ENCODE measurements at places on chromosomes 7 and 10.
A peak's percentile ranks its signal among the peaks of the same experiment; 100 is the strongest.

DNA sequence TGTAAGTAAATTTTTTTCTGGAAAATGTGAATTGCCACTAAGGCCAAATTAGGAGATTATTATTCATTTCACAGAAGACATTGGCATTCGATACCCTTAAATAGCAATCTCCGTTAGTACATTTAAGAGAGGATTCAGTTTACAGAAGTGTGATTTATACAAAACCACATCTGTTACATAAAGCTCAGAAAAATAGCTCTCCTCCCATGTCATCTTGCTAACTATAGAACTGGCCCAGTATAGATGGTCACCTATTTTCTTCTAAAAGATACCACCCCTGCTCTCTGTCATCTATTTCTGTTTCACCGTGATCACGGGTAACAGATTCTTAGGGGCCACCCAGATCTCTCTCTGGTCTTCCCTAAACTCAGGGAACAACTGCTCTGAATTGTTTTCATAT, 119.1 kb downstream of the HIP1 start:
- no peak for DNase-seq

DNA sequence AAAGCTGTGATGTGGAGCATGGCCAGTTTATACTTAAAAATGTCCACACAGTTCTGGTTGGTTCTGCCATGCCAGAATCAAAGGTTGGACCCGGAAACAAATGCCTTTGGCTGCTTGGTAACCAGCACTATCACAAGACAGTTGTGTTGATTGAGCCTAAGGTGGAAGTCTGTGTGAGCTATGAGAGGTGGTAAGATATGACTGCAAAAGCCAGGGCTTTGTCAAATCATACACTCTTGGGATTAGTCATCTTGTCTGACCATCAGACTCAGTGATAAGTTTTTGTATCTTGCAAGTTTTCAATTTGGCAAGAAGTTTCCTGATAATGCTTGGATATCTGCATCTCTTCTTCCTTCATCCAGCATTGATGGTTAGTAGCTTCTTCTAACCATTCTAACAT, 35.5 kb downstream of the GPR141 start:
- DNase-seq: no peak

DNA sequence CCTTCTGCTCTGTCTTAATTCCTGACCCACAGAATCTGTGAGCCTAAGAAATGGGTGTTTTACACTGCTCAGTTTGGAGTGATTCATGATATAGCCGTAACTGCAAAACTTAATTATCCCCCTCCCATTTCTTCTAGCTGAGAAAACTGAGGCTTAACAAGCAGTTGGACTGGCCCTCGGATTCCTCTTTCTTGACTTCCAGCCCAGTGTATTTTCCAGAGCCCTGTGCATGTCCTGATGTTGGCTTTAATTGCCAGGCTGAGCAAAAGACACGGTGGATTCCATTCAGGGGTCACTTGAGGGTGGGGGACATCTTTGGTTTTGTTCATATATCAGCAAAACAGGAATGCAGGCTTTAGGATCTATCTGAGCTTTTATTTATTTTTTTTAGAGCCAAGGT, 489.8 kb downstream of the TYW1 start:
- DNase-seq: no peak

DNA sequence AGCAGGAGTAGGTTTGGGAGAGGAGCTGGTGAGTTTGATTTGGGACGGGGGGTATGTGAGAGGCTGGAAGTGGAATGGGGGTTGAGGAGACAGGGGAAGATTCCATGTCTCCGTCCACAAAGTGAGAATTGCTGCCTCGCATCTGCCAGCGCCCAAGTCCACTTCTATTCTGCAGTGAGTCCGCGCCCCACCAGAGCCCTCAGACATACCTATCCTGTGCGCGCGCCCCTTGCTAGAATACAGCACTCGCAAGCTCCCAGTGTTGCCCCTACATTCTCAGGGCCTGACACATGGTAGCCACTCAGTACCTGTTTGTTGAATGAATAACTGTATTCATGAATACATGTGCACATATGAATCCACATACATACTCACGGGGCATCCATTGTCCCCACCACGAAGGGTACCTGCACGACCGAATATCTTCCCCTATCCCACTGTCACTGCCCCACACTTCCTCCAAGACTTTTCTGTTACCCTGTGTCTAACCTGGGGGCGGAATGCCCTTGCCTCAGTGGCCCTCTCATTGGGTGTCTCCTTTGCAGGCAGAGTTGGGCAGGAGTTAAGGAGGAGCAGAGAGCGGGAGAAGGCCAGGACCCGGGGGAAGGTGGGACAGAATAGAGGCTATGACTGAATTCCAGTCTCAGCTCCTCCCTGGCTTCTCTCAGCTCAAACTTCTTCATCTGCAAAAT, 19.9 kb downstream of the POLL start:
- DNase-seq: no peak

GRCh38 chr7:149570784-149571183, 73.2 kb upstream of the ZNF746 start:
- no peak for DNase-seq

GRCh38 chr7:112868609-112869008, 78.4 kb upstream of the TMEM168 start:
- DNase-seq: no peak

GRCh38 chr10:12547301-12547771, 198.0 kb downstream of the CAMK1D start:
- peak; percentile 47 for DNase-seq

GRCh38 chr7:17274551-17275245, 23.8 kb upstream of the AHR start:
- peak; percentile 1 for DNase-seq

GRCh38 chr7:44403775-44404174, 78.4 kb upstream of the CAMK2B start:
- no peak for DNase-seq

DNA sequence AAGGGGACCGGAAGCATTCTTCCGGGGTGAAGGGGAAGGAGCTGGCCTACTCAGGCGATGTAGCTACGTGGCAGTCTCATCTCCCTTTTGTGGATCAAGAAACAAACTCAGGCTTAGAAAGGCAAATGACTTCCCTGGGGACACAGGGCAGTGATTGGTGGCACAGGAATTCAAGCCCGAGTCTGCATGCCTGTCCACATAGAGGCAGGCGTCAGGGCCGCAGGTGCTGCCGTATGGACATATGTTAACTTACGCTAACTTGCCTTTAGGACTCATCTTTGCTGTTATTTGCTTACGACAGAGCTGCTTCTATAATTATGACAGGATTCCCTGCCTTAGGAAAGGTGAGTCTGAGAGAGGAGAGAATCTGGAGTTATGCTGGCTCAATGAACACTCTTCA, 42.3 kb upstream of the KLF6 start:
- no peak for DNase-seq

- no peak for DNase-seq
Observed at GRCh38 chr7:47776335-47776734, 171.9 kb downstream of the PKD1L1 start.

- no peak for DNase-seq
Observed at GRCh38 chr10:18446205-18446604, 205.2 kb downstream of the NSUN6 start.

GRCh38 chr10:74650613-74651012, 175.8 kb upstream of the KAT6B start:
- no peak for DNase-seq

DNA sequence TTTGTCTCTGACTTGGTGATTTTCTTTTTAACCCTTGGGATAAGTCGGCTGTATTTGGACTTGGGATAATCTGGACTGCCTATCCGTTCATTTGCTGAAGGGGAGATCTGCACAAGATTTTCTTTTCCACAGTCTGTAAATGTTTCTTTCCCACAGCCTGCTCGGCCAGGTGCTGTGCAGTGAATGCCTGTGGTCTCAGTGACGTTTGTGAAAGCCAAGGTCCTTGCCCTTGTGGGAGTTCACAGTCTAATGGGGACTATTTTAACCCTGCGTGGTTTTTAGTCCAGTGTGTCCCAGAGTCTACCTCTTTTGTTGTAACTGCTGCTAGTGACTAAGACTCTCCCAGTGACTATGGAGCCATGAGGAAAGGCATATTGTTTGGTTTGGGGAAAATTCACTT, 8.9 kb downstream of the PNLIP start:
- no peak for DNase-seq

DNA sequence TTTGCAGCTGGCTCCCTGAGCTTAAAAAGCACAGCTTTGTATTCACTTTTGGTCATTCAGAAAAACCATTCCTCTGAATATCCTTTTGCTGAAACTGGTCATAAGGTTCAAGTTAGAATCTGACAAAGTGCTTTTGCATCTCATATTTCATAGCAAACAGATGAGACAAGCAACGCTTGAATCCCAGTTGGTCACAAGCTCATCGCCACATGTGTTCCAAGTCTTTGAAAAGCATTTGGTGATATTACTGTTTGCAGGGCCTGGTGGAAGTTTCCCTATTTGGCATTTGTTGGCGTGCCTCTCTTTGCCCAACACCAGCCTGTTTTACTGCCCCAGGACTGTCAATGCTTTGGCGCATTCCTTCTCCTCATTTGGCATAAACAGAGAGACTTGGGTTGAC, 10.3 kb downstream of the TACC2 start:
- DNase-seq: no peak

GRCh38 chr10:130932326-130933007, 379.1 kb downstream of the TCERG1L start:
- no peak for DNase-seq

DNA sequence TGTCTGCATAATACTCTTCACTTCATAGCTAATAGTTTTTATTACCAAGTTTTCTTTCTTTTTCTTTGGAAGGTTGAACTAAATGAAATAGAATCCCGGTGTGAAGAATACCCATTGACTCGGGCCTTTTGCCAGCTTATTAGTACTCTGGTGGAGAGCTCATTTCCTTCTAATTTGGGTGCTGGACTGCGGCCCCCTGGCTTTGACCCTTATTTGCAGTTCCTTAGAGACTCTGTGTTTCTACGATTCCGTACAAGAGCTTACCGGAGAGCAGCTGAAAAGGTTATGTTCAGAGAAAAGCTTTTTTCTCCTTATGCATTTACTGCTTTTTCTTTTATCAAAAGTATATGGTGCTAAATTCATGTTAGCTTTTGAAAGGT, 40.2 kb downstream of the NUP205 start:
- DNase-seq: no peak

DNA sequence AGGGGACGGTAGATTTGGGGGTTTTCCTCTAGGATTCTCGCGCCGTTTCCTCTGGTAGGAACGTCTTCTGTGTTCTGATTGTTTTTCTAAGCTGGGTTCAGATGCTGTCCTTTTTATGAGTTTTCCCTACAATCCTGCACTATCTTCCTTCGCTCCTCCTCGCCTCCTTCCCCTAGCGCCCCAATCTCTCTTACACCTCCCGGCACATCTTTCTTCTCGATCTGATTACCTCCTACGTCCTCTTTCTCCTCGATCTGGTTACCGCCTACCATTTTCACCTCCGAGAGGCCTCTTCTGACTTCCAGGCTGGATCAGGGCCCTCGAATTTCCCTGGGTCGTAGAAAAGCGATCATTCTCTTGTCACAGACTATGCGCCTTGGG, 413 bp downstream of the BUD31 start:
- DNase-seq: no peak

DNA sequence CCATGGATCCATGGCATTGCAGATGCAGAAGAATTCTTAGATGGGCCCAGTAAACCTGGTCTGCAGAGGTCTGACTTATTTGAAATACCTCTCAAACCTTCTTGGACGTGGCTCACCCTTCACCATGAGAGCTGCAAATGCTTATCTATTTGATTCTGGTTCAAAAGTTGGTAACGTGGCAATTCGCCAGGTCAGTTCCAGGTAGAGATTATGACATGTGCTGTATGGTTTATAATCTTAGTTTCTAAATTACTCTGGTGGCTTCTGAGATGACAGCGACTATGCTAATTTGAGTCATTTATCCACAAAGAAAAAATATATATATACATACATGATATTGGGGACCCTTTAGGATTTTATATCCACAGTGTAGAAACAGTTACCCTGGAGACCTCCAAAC, 68.8 kb downstream of the NRP1 start:
- no peak for DNase-seq

All from NCI-H345 (cell line).